ENCODE measurements at places on chromosomes 4 and X.

- H3K36me3 ChIP-seq: no peaks in the 10 kb centered on the region
- H3K27ac ChIP-seq: no peak overlapping the region
Observed at GRCh38 chr4:71163317-71163716, 169.9 kb downstream of the DCK start.

GRCh38 chr4:181645489-181645888, 597.7 kb upstream of the TENM3 start:
- H3K27ac ChIP-seq: no peak overlapping the region
- H3K4me3 ChIP-seq: no peak overlapping the region
- no peaks in the 10 kb centered on the region for H3K4me1 ChIP-seq
- no peak for DNase-seq
- no peaks in the 10 kb centered on the region for H3K36me3 ChIP-seq

GRCh38 chr4:109365939-109366338, 63.5 kb upstream of the COL25A1 start:
- H3K4me1 ChIP-seq: no peaks in the 10 kb centered on the region
- H3K27me3 ChIP-seq: no peaks in the 10 kb centered on the region
- no peak for DNase-seq
- H3K27ac ChIP-seq: no peak overlapping the region
- H3K36me3 ChIP-seq: no peaks in the 10 kb centered on the region

GRCh38 chr4:2489081-2489805, 20.3 kb downstream of the RNF4 start:
- no peak overlapping the region for H3K4me3 ChIP-seq
- peaks cover 47% of the 10 kb centered on the region for H3K4me1 ChIP-seq
- no peak overlapping the region for H3K27ac ChIP-seq
- peaks cover 24% of the 10 kb centered on the region for H3K36me3 ChIP-seq
- H3K27me3 ChIP-seq: no peaks in the 10 kb centered on the region
- no peak for DNase-seq

- DNase-seq: no peak
- no peak overlapping the region for H3K4me3 ChIP-seq
- no peak overlapping the region for H3K27ac ChIP-seq
- no peaks in the 10 kb centered on the region for H3K4me1 ChIP-seq
Observed at GRCh38 chrX:56219700-56220099, 12.5 kb upstream of the KLF8 start.
